ENCODE measurements at places on chromosomes 3 and 15. TPM values are rescaled to one million over a fixed set of nuclear protein-coding genes. Genes with fewer than 3 reads are reported as not detected.

The CILP gene
- total RNA-seq, result 9.8 TPM

The TNNC1 gene
- total RNA-seq, result 97.2 TPM

The ELP6 gene
- 35.5 TPM for total RNA-seq

The PROK2 gene
- total RNA-seq, result 0.82 TPM

The CEP19 gene
- 2.2 TPM for total RNA-seq

The RYR3 gene
- total RNA-seq, result 10.8 TPM

The NLGN1 gene
- total RNA-seq, result 5.4 TPM

The NOX5 gene
- total RNA-seq, result 0.23 TPM

The DAZL gene
- total RNA-seq, result not detected

The CDHR4 gene
- 0.35 TPM for total RNA-seq

The HHLA2 gene
- 13.8 TPM for total RNA-seq

The GRAMD2A gene
- 0.82 TPM for total RNA-seq

The SEMA6D gene
- total RNA-seq, result 40.2 TPM

The ZNF619 gene
- total RNA-seq, result 9.6 TPM

The DNAH12 gene
- total RNA-seq, result 0.41 TPM

All from metanephros (tissue), 2 donors.